ENCODE measurements at places on chromosomes 4 and X. TPM values are rescaled to one million over a fixed set of nuclear protein-coding genes. Genes with fewer than 3 reads are reported as not detected.

Gene KLKB1
- total RNA-seq, result 0.15 TPM

Gene FGFBP1
- not detected for total RNA-seq

Gene CT47A7
- not detected for total RNA-seq

Gene GAGE1
- not detected for total RNA-seq

Gene SOWAHD
- total RNA-seq, result not detected

Gene SSX2B
- total RNA-seq, result not detected

Gene CYLC1
- not detected for total RNA-seq

Gene PNMA3
- not detected for total RNA-seq

Gene GATA1
- total RNA-seq, result not detected

Gene MAGEB17
- total RNA-seq, result not detected

All from NCI-H460 (cell line).